Kidney (tissue), 22 donors: ENCODE measurements at places on chromosomes 2 and 18. TPM values are rescaled to one million over a fixed set of nuclear protein-coding genes. Genes with fewer than 3 reads are reported as not detected.

Gene UGT1A4
- total RNA-seq: 1.1 TPM

GRCh38 chr18:79200546-79201268, 131.5 kb downstream of the ATP9B start:
- H3K27me3 ChIP-seq: no peaks in the 10 kb centered on the region
- DNase-seq: peak; percentile 69
- no peaks in the 10 kb centered on the region for H3K36me3 ChIP-seq
- H3K4me1 ChIP-seq: no peaks in the 10 kb centered on the region

DNA sequence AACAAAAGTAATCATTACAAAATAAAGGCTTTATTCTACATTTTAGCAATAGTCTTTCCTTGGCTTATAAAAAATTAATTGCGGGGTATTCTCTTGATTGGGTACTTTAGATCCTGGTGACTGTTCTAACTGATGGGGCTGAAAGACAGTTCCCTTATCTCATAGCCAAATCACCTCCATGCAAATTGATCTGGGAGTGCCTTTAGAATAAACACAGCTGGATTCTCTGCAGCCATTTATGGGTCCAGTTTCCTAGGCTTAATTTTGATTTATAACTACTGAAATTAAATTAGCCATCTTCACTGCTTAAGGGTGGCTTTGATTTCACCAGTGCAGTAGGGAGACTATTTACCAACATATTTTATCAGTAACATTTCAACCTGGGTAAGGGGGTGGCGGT, 337.1 kb downstream of the NRXN1 start:
- H3K4me3 ChIP-seq: no peak overlapping the region
- H3K36me3 ChIP-seq: no peaks in the 10 kb centered on the region
- H3K27ac ChIP-seq: no peak overlapping the region
- no peak for DNase-seq
- H3K4me1 ChIP-seq: no peaks in the 10 kb centered on the region

GRCh38 chr2:54644236-54644635, 79.2 kb upstream of the EML6 start:
- H3K27ac ChIP-seq: no peak overlapping the region
- H3K36me3 ChIP-seq: peaks cover 67% of the 10 kb centered on the region
- H3K27me3 ChIP-seq: no peaks in the 10 kb centered on the region
- H3K4me1 ChIP-seq: peaks cover 6% of the 10 kb centered on the region
- no peak overlapping the region for H3K4me3 ChIP-seq

Gene IL36A
- total RNA-seq: not detected

DNA sequence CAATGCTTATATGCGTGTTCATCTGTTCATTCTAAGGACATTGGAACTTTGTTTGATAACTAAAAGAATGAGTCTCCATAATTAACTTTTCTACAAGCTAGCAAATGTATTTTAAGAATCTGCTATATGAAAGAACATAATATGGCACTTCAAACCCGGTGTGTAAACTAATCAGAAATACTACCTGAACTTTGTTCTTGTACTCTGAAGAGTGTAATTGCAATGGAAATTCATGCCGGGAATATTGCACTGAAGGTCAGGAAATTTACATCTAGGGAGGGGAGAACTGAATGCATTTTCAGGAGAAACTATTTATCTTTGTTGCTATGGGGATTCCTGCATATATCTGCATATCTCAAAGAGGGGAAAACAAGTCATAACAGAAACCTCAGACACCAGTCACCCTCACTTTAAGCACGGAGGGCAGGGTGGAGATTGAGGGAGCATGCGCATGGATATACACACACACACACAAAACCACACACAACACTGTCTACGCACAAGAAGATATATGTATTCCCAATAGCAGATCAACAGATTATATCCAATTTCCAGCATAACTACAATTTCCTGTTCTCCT, 76.2 kb downstream of the DTNA start:
- H3K27ac ChIP-seq: no peak overlapping the region
- no peaks in the 10 kb centered on the region for H3K4me1 ChIP-seq
- no peaks in the 10 kb centered on the region for H3K27me3 ChIP-seq
- H3K36me3 ChIP-seq: no peaks in the 10 kb centered on the region
- H3K4me3 ChIP-seq: no peak overlapping the region
- no peak for DNase-seq
